ENCODE measurements at places on chromosomes 5 and 9.

DNA sequence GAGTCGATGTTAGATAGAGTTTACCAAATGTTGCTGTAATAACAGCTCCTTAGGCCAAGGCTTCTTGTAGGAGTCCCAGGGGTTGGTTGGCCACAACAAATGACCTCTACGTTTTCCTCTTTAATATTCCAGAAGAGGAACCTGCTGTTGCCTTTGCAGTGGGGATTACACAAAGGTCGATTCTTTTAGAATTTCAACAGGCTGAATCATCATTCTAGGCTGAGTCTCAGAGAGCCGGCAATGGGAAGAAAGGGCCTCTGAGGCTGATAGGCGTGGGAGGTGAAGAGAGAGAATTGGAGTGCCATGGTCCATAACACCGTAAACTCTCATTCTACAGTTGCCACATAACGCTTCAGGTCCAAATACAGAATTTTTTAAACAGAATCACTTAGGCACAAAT, 405.9 kb upstream of the DAP start:
- DNase-seq: no peak

DNA sequence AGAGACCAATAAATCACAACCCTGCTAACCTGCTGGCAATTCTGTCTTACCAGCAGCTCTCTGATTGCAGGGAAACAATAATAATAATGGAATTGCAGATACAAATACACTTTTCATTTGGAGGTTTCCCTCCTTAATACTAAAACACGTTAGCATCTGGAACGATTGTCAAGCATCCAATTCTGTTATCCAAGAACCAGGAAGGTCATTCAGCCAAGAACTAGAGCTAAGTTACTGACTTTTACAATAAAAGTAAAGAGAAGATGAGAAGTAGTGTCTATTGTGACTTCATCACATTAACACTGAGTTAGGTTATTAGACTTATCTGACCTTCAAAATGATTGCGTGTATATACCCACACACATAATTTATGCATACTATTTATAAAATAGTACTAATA, 335.6 kb downstream of the BRINP1 start:
- no peak for DNase-seq

GRCh38 chr5:100856462-100856861, 46.6 kb downstream of the ST8SIA4 start:
- DNase-seq: no peak

GRCh38 chr9:124455820-124456219, 5.6 kb downstream of the ADGRD2 start:
- DNase-seq: no peak

- DNase-seq: no peak
Measured at GRCh38 chr5:76303921-76304320, 99.2 kb upstream of the IQGAP2 start.

- no peak for DNase-seq
Measured at GRCh38 chr5:125198270-125198974, 452.0 kb upstream of the ZNF608 start.

DNA sequence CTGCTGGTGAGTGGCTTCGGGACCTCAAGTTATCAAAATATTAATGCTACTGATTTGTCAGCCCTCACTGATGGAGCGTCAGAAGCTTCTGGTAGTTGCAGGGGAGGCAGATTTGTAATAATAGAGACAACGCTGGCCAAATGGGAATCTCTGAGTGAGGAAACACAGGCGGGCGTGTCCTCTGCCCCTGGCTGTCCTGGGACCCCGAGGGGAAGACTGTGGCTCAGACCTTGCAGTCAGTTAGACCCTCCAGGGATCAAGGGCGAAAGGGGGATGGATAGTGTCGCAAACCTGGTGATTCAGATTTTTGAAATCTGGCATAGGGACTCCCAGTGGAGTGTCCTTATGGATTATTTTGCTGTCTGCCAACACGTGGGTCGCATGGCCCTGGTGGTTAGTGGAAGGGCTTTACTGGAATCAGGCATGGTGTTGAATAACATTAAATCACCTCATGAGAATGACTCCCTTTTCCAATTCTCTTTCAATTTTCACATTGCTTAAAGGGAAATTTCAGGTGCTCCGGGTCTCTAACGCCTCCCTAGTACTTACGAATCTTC, 35.1 kb upstream of the NTNG2 start:
- no peak for DNase-seq

Data from stimulated activated CD8-positive, alpha-beta memory T cell treated with anti-CD3 and anti-CD28 coated beads, Interleukin-4, amount 100 ng/mL, for 4 hours (primary cell).